ENCODE measurements at places on chromosomes 2 and 18.

DNA sequence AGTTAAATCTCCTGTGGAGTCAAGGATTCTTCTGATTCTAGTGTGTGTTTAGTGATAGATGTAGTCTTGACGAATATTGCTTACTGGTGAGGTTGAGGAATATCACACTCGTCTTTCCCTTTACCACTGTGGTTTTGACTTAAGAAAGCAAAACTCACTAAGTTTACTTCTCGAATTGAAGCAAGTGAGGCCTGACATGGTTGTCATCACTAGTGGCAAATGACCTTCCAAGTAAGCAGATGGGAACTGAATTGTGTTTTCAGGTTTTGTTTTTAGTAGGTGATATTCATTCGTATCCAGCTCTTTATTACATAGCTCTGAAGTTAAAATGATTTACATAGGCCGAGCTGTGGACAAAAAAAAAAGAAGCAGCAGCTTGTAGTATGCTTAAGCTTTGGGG, 20.6 kb upstream of the DSG4 start:
- no peak for DNase-seq

DNA sequence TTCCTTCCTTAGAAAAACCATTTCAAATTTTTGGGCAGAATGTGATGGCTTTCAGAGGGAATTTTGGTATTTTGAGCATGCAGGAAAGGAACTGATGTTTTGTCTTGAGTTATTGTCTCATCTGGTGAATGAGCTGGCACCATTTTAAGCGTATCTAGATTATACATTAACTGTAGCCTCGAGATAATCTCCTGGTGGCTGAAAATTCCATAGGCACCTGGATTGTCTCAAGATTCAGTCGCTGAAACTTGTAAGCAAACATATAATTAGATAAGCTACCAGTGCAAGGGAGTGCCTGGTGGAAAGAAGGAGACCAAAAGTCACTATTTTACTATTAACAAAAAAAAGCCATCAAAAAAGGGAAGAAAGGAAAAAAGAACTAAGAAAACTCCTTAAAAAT, 687.8 kb upstream of the DDX18 start:
- DNase-seq = no peak

DNA sequence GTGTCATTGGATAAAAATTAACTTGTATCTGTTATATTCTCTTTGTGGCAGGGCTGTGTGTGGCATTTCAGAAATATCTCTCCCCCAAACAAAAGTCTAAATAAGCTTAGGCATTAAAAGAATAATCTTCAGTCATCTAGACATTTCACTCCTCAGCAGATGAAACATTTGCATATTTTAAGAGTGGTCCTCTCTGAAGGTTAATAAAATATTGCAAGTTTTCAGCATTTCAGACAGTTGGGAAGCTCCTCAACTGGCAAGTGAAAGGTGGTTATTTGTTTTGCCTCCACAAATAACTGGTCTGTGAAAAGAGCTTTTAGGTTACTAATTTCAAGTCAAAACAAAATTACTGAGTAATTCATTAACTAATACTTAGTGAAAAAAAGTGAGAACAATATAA, 462.6 kb downstream of the EPHA4 start:
- no peak for DNase-seq

DNA sequence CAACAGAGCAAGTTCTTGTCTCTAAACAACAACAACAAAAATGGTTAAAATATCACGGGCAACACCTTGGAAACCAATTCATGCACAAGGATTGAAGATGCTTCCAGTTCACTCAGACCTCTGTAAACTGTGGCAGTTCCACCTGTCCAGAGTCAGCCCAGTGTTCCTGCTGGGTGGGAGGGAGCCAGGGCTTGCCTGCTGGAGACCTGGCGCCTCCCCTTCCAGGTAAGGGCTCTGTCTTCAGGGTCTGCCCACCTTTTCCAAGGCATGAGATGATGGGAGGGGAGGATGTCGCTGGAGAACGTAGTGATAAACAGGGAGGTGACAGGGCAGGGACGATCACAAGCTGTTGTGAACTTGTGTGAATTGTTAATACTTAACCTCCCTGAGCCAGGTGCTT, 9.8 kb upstream of the GPC1 start:
- no peak for DNase-seq

DNA sequence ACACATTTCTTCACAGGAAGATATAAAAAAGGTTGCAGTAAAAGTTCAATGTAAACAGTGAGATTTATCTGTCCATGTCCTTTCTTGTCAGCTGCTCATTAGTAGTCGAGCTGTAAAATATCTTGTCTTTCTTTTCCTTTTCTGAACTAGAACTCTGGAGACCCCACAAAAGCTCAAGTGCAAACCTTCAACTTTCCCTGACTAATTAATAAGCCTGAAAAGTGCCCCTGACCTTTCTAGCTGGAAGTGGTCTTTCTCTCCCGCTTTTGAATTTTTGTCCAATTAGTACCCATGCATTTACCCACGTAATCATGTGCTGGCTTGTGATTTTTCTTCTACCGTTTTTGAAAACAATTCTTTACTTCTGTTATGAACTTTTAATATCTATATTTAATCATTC, 63.6 kb upstream of the EHBP1 start:
- no peak for DNase-seq

- no peak for DNase-seq
Observed at GRCh38 chr2:9112079-9112721, 94.4 kb upstream of the ASAP2 start.

DNA sequence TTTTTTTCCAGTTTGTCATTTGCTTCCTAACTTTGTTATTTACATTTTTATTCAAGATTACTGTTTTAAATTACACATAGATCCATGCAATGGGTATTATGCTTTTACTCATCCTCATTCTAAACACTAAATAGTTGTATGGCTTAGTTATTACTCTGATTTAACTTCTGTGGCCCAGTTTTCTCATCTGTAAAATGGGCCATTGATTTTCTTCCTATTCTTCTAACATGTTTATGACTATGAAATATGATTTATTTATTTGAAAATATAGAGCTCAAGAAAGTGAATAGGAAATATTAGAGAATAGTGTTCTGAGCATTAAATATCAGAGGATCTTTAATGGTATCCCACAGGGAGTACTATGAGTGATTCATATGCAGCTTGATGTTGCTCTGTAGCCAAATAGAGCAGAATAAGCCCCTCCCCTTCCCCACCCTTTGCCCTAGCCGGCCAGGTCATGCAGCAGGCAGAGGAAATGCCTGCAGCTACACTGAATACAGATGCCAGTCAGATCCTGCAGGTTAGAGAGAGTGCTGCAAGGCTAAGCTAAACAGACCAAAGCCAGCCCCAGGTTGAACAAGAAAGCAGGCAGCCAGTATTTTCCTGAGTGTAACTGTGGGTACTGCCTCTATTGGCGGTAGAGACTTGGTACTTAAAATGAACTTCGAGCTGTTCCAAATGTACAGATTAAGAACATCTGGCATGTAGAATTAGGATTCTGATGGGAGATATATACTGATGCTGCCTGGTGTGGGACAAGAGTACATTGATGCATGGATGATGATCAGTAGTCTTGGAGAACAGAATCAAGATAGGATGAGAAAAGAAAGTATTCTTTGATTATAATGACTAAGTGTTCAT, 11.7 kb upstream of the ACYP2 start:
- DNase-seq = no peak

DNA sequence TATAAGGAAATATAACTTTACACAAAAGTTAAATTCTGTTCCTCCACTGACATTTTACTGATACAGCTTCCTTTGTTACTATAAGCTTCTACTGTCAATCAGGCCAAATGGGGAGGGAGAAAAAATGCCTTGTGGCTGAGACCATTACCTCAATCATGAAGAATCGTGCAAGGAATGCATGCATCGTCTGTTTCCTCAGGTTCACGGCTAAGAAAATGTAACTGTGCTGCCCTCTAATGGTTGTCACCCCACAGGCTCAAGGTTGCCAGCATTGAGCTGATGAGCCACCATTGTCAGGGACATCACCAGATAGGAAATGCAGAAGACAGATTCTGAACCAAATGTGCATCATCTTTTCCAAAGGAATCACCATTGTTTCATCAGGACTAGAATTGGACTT, 426.9 kb downstream of the CDH2 start:
- DNase-seq = no peak

GRCh38 chr2:114049826-114050225, 159.9 kb downstream of the ACTR3 start:
- DNase-seq = no peak

- no peak for DNase-seq
Observed at GRCh38 chr2:119983108-119983507, 29.8 kb upstream of the EPB41L5 start.

GRCh38 chr2:42493468-42494354, at the start of gene KCNG3:
TSS of gene KCNG3 (minus strand) at chr2:42493982. CDS start at chr2:42493501, 481 bp downstream.
- peak; percentile 66 for DNase-seq

GRCh38 chr18:7038330-7038851, 79.2 kb downstream of the LAMA1 start:
- DNase-seq = no peak

DNA sequence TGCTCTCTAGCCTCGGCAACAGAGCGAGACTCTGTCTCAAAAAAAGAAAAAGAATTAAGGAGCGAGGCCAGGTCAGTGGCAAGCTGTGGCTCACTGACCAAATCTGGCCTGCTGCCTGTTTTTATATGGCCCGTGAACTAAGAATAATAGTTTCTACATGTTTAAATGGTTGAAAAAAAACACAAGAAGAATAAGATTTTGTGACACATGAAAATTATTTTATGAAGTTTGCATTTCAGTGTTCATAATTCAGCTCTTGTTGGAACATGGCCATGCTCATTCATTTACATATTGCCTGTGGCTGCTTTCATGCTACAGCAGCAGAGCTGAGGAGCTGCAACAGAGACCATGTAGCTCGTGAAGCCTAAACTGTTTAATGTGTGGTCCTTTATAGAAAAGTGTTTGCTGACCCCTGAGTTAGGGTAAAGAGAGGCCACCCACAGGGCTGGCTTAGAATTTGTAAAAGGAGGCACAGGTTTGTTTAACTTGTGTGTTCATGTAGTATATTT, 59.5 kb downstream of the MFSD6 start:
- no peak for DNase-seq

- no peak for DNase-seq
Observed at GRCh38 chr2:236866542-236867340, 218.9 kb upstream of the COPS8 start.

DNA sequence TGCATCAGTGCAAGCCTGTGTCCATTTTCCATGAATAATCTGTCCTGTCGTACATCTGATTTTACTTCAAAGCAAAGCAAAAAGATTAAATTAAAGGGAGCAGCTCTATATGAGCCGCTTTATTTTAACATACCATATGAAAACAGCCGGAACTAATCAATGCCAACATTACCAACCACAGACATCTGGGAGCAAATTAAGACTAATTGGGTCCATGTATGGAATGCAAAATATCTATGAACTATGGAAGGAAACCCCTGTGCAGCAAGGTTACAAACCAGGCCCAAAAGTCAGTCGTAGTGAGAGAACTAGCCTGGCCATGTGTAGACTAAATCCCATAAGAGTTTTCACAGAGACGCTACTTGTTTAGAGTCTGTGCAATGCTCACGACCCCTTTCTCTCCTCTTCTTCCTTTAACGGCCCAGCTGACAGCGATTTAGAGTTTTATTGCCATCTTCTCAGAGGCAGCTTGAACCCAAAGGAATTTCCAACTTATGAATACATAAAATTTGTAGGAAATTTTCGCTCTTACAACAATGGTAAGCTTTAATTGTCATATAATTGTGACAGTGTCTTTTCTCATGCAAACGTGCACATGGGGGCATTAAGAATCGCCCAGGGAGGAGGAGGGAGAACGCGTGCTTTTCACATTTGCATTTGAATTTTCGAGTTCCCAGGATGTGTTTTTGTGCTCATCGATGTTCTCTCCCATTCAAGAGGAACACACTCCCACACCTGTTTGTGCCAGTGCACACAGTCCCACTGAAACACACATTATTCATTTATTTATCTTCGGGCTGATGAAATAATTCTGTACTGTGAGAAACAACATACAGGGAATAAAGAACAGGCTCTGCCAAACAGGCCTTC, 52.9 kb upstream of the RPL31 start:
- DNase-seq = no peak

DNA sequence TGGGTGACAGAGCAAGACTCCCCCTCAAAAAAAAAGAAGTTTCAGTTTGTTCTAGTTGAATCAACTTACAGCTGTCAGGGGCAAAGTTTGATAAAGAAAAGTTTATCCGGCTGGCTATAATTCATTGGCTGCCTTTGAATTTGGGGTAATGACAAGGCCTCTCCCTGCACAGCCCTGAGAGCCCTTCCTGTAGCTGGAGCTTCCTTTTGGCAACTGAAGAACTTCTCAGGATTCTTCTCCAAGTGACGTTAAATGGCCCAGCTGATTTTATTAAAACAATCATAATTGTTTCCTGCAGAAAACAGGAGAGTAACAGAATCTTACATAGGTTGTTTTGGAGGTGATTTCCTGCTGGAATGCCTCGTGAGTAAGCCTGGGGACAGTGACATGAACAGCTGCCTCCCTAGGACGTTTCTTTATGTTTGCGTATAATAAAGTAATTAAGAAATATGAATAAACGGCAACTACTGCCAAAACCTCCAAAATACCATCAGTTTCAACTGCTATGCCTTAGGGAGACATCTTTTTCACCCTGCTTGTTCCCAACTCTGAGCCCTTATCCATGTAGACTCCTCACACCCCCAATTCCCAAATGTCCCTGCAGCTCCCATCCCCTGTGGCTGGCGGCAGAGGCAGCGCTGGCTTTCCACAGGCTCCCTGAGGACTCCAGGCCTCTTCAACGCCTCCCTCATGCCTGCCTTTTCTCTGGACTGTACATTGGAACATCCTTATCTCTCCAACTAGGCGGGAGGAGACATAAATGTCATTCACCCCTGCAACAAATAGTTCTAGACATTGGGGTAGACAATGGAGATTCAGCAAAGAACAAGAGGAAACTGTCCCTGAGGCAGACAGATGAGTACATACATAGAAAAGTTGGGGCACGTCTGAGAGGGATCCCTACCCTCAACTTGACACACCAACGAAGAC, 59.2 kb upstream of the FZD7 start:
- no peak for DNase-seq

GRCh38 chr18:79372991-79373390, 22.7 kb upstream of the NFATC1 start:
- DNase-seq = no peak

GRCh38 chr2:102386004-102386403, 30.4 kb downstream of the IL18R1 start:
- no peak for DNase-seq

GRCh38 chr2:15636972-15637785, 45.5 kb downstream of the DDX1 start:
- DNase-seq = peak; percentile 49

DNA sequence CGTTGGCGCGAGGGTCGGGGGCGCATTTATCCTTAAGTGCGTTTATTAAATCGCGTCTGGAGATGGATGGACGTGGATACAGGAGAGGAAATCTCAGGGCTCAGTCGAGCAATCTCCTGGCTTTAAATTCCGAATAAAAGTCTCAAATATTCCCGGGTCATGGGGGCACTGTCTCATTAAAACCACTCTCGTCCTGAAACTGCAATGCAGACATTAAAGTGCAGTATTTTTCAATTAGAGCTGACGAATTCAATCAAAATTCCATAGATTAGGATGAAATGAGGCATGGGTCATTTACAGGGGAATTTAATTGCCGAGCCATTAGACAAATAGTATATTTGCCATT, 10.7 kb upstream of the GBX2 start:
- no peak for DNase-seq
